Activated T-helper 17 cell treated with anti-CD3 and anti-CD28 coated beads, Interleukin-2, amount 50 U/mL, for 72 hours (primary cell): ENCODE measurements at places on chromosomes 2 and 18. TPM values are rescaled to one million over a fixed set of nuclear protein-coding genes. Genes with fewer than 3 reads are reported as not detected.

DNA sequence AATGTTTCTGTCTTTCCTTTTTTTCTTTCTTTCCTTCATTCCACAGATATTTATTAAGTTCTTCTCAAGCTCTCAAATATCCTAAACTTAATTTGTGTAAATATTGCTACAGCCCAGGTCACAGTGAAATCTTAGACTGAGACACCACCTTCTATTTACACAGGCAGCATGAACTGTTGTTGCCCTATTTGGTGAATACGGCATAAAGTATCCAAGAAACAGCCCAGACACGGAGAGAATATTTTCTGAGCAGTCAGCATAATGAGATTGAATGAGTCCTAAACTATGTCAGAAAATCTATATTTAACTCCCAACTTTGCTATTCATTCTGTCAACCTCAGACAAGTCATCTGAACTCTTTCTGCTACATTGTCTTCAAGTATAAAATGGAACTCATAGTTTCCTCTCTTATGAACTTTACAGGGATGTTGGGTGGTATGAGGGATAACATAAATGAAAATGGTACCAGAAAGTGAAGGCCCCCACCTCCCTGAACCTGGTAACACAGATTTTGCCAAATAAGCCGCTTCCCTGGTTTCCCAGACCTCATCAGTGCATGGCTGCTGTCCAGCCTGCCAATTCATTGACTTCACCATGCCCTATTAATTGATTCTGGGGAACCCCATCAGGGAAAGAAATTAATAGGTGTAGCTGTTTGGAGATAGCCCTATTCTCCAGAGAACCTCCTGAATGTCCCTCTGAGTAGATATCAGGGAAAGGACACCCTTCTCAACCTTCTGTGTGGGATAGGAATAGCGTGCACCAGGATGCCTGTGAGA, 235.9 kb downstream of the SETBP1 start:
- ATAC-seq, result no peak

GRCh38 chr2:91477731-91478672, 2786.5 kb downstream of the RPIA start:
- no peak for ATAC-seq

DNA sequence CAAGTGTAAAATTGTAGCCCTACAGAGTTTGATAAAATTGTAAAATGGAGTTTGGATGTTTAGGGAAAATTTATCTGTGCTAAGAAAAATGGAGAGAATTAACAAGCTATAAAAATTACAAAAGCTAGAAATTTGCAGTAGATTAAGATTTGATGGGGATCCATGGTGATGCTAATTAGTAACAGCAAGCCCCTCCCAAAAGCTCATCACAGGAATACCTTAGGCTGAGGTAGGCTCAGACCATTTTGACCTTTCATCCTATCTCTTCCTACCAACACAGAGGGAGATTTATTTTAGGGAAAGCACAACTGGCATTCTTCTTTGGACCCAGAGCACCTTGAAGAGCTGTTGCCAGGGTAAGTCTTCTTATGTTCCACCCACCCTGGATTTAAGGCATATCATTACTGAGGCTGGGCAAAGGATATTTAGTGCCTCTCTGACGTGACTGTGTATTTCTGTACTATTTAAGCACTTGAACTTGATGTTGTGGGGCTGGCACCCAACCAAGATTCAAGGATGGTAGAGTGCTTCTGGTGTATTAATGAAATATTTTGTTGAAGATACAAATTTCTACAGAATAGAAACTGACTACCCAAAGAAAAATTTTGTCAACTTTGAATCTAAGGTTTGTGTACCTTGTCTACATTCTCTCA, 70.8 kb upstream of the SLC39A10 start:
- ATAC-seq, result no peak

DNA sequence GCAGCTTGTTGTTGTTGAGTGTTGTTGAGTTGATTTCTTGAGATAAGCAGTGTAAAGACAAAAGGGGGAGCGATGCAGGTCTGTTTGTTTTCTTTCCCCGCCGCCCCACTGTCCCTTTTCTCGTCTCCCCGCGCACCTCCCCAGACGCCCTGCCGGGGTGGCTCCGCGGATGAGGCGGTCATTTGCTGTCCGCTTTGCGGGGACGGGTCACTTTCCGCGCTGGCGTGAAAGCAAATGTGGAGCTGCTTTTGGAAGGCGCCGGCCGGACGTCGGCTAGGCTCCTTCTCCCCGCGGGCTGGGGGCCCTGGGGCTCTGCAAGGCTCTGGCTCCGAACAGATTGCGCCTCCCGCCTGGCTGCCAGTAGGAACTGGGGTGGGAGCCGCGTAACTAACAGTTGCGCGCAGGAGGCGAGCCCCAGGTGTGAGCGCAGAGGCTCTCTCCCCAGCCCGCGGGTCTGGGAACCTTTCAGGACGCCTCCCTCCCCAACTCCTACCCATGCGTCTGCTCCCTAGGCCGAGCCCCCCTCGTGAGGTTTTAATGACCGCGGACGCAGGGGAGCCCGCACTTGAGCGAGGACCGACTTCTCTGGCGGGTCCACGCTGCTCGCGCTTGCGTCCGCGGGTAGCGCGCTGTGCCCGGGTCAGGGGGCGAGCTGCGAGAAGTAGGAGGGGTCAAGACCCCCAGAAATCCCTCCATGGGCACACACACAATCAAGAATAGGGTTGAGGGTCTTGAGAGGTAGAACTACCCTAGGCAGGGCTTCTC, 146.6 kb downstream of the MEIS1 start:
- ATAC-seq, result no peak

DNA sequence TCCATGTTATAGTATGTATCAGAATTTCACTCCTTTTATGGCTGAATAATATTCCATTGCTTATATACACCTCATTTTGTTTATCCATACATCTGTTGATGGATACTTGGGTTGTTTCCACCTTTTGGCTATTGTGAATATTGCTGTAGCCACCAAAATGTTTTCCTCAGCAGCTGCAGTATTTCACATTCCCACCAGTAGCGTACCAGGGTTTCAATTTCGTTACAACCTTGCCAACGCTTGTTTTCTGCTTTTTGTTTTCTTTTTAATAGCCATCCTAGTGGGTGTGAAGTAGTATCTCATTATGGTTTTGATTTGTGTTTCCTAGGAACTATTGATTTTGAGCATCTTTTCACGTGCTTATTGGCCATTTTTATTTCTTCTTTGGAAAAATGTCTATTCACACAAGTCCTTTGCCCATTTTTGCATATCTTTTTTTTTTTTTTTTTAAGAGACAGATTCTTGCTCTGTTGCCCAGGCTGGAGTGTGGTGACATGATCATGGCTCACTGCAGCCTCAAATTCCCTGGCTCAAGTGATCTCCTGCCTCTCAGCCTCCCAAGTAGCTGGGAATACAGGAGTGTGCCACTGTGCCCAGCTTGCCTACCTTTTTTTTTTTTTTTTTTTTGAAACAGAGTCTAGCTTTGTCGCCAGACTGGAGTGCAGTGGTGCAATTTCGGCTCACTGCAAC, 14.2 kb downstream of the UBXN2A start:
- ATAC-seq, result no peak

- no peak for ATAC-seq
Observed at GRCh38 chr2:98801286-98801685, 70.4 kb upstream of the MGAT4A start.

MTIF2 gene
- 28.4 TPM for total RNA-seq

IL36G gene
- 0.48 TPM for total RNA-seq

CPLX4 gene
- not detected for total RNA-seq

MYOM1 gene
- total RNA-seq, result 0.52 TPM

RAB17 gene
- total RNA-seq, result 0.43 TPM

TMEM150A gene
- total RNA-seq, result 3.3 TPM

NPC1 gene
- 39.6 TPM for total RNA-seq
